ENCODE measurements at places on chromosomes 3 and 15.

DNA sequence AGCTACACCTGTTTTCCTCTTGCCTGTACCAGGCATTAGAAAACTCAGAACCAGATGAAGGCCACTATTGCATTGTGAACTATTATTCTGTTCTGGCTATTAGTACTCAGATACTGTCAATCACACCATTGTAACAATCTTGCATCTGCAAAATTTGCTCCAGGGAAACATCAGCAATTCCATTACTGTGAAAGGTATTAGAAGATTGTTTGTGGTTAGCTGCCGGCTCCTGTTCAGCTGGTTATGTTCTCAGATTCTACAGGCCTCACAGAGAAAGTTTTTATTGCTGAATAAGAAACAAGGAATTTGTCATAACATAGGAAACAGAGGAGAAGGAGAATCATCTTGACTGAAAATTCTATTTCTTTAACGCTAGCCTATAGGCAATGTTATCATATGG lies 179.9 kb downstream of the PLOD2 start:
- no peak for DNase-seq

GRCh38 chr3:194003114-194004057 lies 132.6 kb upstream of the HES1 start:
- DNase-seq: peak; percentile 82

DNA sequence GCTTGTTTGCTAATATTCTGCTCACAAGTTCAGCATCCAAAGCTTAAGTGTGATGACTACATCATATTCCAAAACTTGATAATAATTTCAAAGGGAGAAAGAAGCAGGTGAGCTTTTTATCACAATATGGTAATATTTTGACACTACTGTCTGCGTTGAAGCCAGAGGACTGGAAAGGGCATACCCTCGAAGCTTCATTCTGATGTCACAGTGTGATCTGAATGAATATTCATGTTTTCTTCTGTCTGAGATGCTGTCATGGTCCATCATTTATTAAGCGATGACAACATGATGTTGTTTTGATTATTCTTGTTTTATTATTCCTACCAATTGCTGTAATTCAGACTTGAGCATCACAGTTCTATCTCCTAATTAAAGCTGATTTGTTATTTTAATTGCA lies 625.4 kb downstream of the ZPLD1 start:
- no peak for DNase-seq

GRCh38 chr3:176873261-176873660 lies 324.0 kb downstream of the TBL1XR1 start:
- DNase-seq: no peak

DNA sequence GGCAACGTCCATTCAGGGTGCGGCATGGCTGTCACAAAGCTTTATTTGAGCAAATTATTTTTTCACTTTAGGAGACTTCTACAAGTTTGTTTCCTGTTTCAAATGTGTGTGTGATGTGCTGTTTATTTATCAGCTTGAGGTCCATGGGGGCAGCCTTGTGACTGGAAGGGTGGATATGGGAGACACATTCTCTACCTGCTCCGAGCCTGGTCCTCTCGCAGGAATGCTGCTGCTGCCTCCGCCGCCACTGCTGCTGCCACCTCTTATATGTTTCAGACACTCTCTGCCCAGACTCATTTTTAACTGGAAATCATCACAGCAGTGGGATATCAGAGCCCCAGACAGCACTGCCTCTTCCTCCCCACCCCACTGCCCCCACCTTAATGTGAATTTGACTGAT lies 83.5 kb upstream of the PXYLP1 start:
- DNase-seq: no peak

- no peak for DNase-seq
Measured at GRCh38 chr3:22284559-22284958, 533.5 kb upstream of the ZNF385D start.

DNA sequence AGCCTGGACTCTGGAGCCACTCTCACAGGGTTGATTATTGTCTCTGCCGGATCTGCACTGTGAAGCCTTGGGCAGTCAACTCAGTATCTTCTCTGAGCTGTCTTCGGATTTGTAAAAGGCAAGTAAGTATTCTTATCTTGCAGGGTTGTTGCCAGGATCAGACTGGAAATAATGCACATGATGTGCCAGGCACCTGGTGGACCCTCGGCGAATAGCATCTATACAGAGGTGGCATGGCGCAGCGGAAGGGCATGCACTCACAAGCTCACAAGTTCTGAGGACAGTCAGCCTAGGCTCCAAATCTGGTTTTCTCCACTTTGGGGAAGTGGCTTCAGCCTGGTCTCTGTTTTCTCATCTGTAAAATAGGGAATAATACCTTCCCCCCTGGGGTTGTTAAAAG lies 113.9 kb downstream of the SRGAP3 start:
- no peak for DNase-seq

DNA sequence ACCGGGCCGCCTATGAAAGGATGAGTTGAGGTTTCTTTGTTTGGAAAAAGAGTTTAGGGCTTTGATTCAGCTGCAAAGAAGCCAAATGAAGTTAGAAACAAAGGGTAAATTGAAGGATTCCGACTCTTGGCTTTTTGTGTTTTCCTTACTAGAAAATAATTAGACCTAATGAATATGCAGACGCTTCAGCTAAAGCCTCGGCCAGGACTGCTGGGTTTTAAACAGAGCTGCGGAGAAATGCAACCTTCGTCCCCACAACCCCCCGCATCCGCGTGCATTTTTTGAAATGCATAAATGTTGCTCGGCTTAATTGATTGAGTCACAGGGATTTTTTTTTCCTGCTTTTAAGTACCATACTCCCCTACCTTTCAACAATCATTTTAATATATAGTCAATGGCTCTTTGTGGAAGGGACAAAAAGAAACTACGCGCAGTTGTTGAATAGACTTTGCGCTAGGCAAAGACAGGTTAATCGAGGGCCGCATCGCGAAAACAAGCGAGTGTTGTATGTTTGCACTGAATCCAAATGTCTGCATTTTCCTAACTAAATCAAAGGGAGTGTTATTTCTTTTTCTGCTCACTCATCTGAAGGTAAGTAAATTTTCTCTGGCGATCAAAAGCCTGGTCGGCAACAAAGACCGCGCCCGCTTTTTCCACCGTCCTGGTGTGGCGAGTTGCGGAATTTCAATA lies 1.3 kb upstream of the ZIC4 start:
- DNase-seq: no peak

DNA sequence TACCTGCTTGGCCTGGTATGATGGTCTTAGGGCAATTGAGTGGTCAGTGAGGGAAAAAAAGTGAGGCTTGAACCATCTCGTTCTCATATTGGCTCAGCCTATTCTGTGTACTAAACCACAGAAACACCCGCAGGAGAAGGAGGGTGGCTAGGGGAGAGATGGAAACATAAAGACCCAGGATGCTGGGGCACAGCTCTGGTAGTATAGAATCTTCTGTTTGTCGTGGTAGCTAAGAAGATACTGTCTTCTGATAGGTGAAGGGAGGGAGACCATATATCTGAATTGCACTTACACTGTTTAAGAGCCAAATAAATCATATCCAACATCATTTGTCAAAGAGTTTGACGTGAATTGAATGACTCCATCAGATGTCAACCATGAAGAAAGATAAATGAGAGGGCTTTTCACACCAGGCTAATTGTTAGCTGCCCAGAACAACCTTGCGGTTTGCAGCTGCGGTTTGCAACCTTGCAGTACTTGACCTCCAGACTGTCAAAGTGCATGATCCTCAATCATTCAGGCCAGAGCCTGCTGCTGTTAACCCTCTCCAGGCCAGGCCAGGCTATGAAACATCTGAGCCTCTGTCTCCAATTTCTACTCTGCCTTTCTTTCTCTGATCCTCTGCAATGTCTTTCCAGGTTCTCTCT lies 40.9 kb upstream of the PIK3R4 start:
- DNase-seq: no peak

DNA sequence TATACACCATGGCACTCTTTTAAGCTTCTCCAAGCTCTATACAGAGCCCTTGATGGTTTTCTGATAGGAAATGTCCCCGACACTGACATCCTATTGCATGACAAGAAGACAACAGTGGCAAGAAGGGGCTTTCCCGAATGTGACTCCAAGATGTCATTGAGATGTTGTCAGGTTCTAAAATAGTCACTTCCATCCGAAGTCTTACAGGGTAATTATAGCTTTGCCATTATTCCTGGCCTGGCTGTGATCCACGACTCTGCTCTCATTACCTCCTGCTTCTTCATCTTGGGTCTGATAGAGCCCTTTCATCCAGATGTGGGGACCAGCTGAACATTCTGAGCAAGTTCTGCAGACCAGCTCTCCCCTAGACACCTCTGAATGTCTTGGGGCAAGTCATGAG lies 40.6 kb upstream of the ADAMTS9 start:
- DNase-seq: no peak

DNA sequence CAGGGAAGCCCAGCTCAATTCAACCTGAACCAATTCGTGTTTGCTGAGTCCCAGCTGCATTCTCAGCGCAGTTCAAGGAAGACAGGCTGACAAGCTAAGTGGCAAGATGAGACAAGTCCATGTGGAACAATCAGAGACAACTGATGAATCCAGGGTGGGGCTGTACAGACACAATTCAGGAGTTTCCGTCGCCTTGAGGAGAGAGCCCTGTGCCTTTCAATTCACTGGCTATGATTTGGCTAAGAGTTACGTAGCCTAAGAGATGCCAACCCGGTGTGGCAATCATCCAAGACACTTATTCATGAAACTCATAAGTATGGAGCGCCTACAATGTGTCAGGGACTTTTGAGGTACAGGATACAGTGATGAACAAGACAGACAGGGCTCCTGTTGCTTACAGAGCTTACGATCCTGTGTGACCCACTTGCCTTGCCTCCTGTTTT lies 15.5 kb upstream of the ZBED2 start:
- no peak for DNase-seq

DNA sequence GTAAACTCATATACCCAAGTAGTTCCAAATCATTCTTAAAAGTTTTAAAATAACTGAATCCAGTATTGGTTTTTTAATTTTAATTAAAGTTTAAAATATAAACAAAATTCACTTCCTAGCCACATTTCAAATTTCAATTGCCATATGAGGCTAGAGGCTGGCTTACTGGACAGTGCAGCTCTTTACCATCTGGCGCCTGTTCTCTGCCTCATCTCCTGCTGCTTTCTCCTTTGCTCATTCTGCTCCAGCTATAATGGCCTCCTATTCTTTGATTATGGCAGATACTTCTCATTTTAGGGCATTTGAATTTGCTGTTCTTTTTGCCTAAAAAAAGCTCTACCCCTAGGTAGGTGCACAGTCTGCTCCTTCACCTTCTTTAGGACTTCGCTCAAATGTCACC lies 19.1 kb downstream of the ARMC8 start:
- no peak for DNase-seq

DNA sequence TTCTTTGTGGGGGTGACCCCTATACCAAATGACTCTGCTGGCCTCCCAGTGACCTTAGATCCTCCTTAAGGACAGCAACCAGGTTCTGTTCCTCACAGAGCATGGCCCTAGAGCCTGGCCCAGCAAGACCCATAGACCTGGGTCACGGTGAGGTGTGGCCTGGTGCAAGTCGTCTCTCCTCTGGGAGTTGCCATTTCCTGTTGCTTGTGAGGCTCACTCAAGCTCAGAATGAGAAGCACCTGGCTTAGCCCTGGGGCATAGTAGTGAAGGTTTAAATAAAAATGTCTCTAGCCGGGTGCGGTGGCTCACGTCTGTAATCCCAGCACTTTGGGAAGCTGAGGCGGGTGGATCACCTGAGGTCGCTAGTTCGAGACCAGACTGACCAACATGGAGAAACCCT lies 131.3 kb downstream of the SMAD6 start:
- DNase-seq: no peak

DNA sequence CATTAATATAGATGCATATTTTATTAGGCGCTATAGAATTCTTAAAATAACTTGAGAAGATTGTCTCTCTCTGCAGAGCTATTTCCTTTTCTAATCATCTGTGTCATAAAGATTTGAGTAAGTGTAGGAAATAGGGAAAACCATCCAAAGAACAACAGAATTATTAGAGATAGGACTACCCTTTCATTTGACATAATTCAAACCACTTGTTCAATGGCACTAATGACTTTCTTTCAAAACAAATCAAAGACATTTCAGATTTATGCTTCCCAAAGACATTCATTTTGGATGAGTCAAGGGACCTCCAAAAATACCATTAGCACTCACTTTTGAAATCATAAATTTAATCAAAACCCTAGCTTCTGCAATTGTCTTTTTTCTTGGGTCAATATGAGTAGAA lies 29.5 kb downstream of the PRICKLE2 start:
- no peak for DNase-seq

GRCh38 chr3:32454111-32454510 lies 48.5 kb downstream of the CMTM6 start:
- DNase-seq: peak; percentile 22

GRCh38 chr15:29728418-29728817 lies 93.8 kb downstream of the TJP1 start:
- DNase-seq: no peak

GRCh38 chr3:188299068-188299467 lies 145.1 kb downstream of the LPP start:
- no peak for DNase-seq

GRCh38 chr3:188947401-188948280 lies 224.1 kb upstream of the TPRG1 start:
- peak; percentile 97 for DNase-seq
